Foreskin keratinocyte (primary cell): ENCODE measurements at places on chromosomes 5 and 9. TPM values are rescaled to one million over a fixed set of nuclear protein-coding genes. Genes with fewer than 3 reads are reported as not detected.

Gene ADRB2
- total RNA-seq, result 20.4 and 36.9 TPM in 2 replicates

Gene UBE2B
- total RNA-seq, result 43.1 and 46.3 TPM in 2 replicates

Gene DRD1
- not detected in 2 replicates for total RNA-seq

Gene SLCO6A1
- total RNA-seq, result not detected in 2 replicates
